SHP77 treated with DMSO at 0.1 percent for 48 hours (cell line): ENCODE measurements at places on chromosomes 12 and 14.

GRCh38 chr12:44875417-44875953, 630 bp downstream of the NELL2 start:
- no peak for DNase-seq

DNA sequence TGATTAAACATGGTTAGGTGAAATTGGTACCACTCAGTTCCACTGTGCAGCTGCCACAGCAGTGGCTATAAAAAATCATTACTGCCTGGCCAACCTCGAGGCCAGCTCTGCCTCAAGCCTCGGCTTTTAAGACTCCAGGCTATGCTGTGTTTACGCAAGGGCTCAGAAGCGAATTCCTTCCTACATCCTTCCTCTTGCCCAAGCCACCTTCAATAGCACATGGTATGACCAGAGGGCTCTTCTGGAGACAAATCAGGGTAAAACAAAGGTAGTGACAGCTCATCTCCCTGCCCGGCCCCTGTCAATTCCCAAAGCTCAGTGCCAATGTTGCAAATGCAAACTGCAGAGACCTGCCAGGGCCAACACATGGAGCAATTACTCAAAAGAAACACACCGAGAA, 31.9 kb downstream of the NUAK1 start:
- no peak for DNase-seq

DNA sequence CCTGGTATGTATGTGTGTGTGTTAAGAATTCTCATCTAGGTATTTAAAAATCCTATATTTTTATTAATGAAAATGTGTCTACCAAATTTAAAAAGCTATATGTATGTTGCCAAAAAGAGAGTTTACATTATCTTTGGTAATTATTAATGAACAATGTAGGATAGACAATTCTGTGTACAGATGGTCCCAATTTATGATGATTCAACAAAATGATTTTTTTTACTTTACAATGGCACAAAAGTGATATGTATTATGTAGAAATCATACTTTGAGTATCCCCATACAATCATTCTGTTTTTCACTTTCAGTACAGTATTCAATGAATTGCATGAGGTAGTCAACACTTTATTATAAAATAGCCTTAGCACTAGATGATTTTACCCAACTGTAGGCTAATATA, 39.4 kb downstream of the IRAK3 start:
- DNase-seq = no peak

DNA sequence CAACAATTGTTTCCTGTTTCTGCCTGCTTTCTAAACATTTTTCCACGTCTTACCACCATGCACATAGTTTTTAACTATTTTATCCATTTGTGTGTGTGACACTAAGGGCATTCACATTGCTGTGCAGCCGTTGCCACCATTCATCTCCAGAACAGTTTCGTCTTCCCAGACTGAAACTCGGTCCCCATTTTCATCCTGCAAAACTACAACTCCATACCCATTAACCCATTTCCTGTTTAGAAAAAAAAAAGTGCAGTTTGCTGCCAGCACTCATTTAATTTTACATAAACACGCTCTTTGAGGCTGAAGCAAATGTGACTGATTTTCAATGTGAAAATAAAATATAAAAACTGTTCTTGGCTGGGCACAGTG, 15.5 kb downstream of the UBC start:
- no peak for DNase-seq

DNA sequence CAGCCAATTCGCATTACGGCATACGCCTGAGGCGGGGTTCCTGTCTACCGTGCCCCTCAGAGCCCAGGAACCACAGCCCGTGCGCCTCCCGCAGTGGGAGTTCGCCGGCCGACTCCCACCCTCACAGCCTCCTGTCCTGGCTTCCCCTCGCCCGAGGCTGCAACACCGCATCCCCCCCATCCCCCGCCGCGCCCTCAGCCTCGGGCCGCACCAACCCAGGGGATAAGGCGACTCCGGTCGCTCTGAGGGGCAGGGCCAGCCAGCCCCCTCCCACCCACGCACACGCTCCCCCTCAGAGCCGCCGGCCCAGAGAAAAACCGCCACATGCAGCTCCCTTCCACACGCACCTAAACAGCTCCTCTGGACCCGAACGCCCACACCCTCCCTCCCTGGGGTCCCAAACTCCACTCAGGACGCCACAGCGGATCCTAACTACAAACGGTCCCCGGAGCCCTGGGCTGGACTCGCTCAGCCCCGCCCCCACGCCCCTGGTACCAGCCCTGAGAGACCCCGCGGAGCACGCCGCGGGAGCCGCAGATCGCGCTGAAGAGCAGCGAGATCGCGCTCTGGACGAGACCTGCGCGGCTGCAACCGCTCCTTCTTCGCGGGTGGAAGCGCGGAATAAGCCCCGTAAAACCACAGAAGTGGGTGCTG, at the start of gene C14orf39:
Gene C14orf39 (minus strand): TSS at position 466 of the 654 bp plus-strand sequence. CDS start 985 bp downstream, outside the sequence.
- no peak for DNase-seq

GRCh38 chr14:59197695-59198262, 9.3 kb downstream of the DAAM1 start:
- no peak for DNase-seq

DNA sequence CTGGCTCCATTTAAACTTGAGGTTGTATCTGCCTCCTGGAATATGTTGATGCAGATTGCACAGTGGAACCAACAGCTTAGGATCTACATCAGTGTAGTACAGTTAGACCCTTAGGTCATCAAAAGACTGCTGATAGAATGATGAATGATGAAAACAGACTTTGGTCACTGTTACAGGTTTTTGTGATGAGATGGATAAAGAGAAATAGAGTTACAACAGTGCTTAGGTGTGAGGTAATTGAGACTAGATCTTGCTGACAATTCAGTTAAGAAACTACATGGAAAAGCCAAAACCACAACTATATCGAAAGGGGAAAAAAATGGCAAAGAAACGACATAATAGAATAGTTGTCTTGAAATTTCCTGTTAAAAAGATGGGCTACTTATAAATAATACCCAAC, 145.7 kb upstream of the LMNTD1 start:
- DNase-seq = no peak

DNA sequence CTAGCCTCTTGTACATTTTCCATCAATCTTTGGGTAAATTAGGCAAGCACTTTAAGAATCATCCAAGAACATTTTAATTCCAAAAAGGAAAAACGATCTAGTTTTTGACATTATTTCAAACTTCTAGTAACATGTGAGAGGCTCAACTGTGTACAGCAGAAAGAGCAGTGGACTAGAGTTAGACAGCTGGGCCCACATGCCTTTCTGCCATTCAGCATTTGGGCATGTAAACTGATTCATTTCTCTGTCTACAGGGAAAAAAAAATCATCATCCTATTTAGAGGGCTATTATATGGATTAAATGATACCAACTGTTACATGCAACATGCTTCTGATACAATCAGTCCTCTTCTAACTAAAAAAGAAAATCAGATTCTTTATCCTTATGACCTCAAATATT, 17.7 kb downstream of the ATP2B1 start:
- no peak for DNase-seq

DNA sequence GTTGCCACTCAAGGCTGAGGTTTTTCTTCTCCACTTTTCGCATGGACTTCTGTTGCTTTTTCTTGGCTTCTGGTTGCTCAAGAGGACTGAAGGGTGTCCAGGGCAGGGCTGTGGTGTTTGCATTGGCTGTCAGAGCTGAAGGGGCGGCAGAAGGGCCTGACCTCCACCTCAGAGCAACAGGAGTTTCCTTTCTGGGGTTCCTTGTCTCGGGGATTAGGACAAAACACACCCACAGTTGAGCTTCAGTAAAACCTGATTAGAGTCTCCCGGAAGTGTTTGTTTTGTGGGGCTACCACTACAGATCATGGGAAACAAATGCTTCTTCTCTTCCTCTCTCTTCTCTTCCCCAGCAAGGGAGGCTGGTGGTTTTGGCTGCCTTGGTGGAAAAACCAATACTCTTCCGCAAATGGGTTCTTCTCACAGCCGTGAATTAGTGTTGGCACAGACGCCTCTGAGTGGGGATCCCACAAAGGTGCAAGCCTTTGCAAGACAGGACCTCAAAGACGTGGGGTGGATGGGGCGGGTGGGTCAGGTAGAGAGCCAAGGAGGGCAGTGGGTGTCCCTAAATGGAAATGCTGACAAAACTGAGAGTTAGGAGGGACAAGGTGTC, 317.7 kb upstream of the TBX3 start:
- DNase-seq = no peak

- no peak for DNase-seq
Observed at GRCh38 chr12:8948701-8949341, 624 bp downstream of the M6PR start.

DNA sequence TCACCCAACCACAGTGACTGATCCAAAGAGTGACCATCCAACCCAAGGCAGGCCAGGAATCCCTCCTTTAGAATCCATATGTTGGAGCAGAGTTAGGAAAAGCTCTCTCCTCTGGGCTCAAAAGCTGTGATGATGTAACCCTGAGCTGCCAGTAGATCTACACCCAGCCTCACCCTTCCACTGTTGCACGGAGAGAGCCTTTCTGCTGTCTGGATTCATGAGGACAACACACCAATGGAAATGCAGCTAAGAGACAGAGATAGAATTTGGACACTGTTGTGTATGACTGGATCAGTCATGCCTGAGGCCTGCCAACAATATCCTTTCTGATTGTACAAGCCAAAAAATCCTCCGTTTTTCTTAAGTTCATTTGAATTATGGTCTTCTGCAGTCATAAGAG, 4.4 kb upstream of the OR6J1 start:
- DNase-seq = no peak

GRCh38 chr14:100824091-100824551, 1.8 kb upstream of the MEG3 start:
- DNase-seq = no peak

DNA sequence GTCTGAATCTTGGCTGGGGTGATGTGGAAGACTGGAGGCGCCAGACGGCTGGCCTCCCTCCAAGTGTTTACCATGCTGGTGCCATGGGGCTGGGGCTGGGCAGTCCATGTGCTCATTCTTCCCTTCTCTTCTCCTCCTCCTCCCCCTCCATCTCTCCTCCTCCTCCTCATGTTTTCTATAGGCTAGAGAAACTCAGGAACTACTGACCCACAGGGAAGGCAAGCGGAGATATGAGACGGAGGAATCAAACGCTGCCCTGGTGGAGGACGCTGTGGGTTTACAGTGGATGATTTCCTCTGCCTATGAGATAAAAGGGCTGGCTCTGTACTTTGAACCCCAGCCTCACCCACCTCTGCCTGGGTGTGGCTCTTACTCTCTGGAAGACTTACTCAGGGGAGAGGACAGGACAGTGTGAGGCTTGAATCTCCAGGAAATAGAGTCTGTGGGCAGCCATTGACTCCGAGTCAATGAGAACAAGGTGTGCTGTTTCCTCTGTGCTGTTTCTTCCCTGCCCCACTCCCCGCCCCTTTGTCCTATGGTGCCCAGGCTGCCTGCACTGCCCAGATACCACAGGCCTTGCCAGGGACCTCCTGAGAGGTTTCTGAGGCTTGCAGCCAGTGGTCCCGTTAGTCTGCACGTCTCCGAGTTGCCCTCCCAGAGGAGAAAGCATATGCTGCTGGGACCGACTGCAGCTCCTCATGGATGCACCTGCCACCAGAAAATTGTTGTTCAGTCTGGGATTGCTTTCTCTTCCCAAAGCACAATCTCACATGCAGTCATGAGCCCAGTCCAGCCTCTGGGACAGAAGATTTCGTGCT, 132.6 kb upstream of the ARHGAP5 start:
- DNase-seq = no peak

DNA sequence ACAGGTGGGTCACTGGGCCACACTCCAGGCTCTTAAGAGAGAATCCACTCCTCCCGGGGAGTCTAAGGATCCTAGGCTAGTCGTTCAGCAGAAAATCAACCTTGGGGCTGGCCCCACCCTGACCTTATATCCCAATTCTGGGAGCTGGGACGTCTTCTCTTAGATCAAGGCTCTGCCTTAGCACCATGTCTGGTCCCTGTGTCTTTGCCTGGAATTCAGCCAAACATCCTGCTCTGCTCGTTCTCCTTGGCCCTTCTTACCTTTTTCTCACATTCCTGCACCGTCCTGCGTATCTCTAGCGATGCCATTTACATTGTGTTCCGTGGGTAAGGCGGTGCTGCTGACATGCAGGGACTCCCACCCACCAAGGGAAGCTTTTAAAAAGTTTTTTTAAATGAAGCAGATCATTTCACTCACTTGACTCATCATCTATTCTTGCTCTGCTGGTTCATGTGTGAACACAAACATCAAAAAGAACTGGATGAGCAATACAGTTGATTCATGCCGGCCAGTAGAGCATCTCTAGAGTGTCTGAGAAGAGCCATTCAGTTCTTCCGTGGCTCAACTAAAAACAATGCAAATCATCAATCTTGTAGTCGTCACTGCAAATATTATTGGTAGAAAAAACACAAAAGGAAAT, 50.2 kb downstream of the KCNK13 start:
- no peak for DNase-seq

GRCh38 chr14:56333359-56334292, 215.4 kb downstream of the PELI2 start:
- peak; percentile 93 for DNase-seq

- DNase-seq = no peak
Observed at GRCh38 chr12:1758376-1758775, 62.0 kb upstream of the LRTM2 start.

DNA sequence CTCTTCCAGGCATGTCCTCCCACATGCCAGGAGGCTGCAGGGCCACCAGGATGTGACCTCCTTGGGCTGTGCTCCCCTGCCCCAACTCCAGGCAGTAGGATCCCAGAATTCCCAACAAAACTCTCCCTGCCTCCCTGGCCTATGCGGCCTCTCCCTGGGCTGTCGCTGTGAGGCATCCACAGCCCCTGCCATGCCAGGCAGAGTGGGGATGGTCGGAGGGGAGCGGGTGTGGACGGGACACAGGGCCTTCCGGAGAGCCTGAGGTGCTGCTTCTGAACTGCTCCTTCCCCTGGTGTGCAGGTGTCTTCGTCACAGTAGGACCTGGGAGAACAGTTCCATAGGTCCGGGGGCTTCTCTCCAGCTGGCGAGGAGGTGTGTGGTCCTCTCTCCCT, 18.3 kb downstream of the GPR132 start:
- no peak for DNase-seq

DNA sequence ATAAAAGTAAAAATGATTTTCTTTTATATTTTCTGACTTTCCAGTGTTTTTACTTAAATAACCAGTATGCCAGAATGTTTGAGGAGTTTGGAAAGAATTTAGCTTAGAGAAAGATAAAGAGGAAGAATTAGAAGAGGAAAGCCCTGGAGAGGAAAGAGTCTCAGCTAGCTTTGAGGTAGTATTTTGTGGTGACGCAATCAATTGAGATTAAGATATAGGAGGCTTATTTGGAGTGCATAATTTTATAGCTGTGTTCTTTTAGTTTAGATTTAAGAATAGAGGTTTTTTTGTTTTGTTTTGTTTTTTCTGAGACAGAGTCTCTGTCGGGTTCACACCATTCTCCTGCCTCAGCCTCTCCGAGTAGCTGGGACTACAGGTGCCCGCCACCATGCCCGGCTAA, 18.1 kb downstream of the CLEC2B start:
- DNase-seq = no peak

GRCh38 chr12:87827638-87828264, 201.4 kb downstream of the C12orf50 start:
- DNase-seq = no peak
